ENCODE measurements at places on chromosomes 5 and 9. TPM values are rescaled to one million over a fixed set of nuclear protein-coding genes. Genes with fewer than 3 reads are reported as not detected.

Gene PGM5
- not detected for total RNA-seq

Gene PLEKHG4B
- total RNA-seq, result 1.3 TPM

Gene TXNDC8
- total RNA-seq, result not detected

Gene FGF10
- not detected for total RNA-seq

Gene NR5A1
- total RNA-seq, result 0.09 TPM

Gene HAVCR2
- 0.57 TPM for total RNA-seq

Gene POMT1
- 15.0 TPM for total RNA-seq

Gene IFNE
- total RNA-seq, result 1.1 TPM

Gene GPR151
- not detected for total RNA-seq

Gene CER1
- not detected for total RNA-seq

Gene SPINK4
- total RNA-seq, result not detected

Gene ZNF483
- total RNA-seq, result 0.39 TPM

Gene DMRT2
- not detected for total RNA-seq

Gene FIBCD1
- 12.1 TPM for total RNA-seq

Gene IRX1
- total RNA-seq, result not detected

Gene CCDC69
- total RNA-seq, result 1.3 TPM

Gene KIAA1958
- total RNA-seq, result 2.6 TPM

Gene ZNF354C
- 0.74 TPM for total RNA-seq

Gene ACSL6
- 0.22 TPM for total RNA-seq

Gene ACO1
- total RNA-seq, result 27.9 TPM

Gene RANBP17
- 2.4 TPM for total RNA-seq

Gene INSL4
- total RNA-seq, result 17.9 TPM

Gene RELL2
- total RNA-seq, result 5.0 TPM

Gene CRAT
- 30.5 TPM for total RNA-seq

Gene SUSD1
- total RNA-seq, result 14.5 TPM

Gene RGS7BP
- not detected for total RNA-seq

Gene NMRK1
- total RNA-seq, result 5.6 TPM

Gene ARHGEF37
- total RNA-seq, result 2.1 TPM

Gene IL13
- total RNA-seq, result not detected

Gene BHMT
- total RNA-seq, result not detected

Gene CCDC192
- not detected for total RNA-seq

Gene IFNA2
- total RNA-seq, result not detected

Gene SPRY4
- total RNA-seq, result 10.3 TPM

Gene CCDC183
- total RNA-seq, result 0.44 TPM

Gene SPATA31C1
- total RNA-seq, result not detected

Gene CARD6
- 2.9 TPM for total RNA-seq

Gene CDC20B
- 0.07 TPM for total RNA-seq

Gene ECSCR
- not detected for total RNA-seq

All from A549 treated with Hydrocortisone at 1 μM for 4 hours (cell line).